ENCODE measurements at places on chromosomes 7 and 10.

DNA sequence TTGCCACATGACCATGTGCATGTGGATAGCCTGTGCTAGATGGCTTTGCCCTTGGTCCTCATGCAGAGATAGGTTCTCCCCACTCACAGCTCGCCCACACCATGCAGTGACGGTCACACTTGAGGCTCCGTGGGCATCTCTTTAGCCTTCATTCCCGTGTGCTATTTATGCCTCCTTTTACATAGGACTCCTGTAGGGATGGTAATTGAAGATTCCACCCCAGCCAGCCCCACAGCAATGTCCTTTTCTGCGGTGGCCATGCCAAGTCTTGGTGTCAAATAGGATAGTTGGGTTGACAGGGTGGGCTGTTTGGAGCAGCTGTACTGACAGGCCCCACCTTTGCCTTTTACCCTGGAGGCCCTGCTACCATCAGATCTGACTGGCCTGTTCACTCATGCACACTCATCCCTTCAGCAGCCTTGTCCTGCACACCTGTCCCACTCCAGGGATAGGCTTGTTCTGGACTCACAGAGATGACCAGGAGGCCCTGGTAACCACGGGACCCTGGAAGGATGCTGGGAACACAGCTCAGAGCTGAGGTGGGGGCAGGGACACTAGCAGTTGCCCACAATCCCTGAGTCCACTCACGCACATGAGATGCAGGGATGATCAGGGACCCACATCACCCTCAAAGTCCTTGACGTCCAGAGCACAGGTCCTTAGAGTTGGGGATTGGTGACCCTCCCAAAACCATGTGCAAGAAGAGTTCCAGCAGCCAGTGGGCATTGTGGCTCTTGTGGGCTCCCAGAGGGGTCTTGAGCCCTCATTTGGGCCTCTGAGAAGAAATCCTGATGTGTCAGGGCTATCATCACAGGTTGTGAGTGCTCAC, 71.2 kb downstream of the ADCY1 start:
- DNase-seq: no peak

DNA sequence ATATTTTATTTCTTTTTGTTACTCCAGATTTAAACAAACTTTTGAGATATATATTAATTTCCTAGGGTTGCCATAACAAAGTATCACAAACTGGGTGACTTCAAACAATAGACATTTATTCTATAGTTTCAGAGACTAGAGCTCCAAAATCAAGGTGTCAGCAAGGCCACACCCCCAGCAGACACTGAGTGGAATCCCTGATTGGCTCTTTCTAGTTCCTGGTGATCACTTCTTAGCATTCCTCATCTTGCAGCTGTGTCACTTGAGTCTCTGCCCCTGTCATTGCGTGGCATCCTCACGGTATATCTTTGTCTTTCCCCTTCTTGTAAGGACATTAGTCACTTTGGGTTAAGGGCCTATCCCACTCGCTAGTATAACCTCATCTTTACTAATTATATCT, 7.6 kb upstream of the SLC26A3 start:
- DNase-seq: no peak

DNA sequence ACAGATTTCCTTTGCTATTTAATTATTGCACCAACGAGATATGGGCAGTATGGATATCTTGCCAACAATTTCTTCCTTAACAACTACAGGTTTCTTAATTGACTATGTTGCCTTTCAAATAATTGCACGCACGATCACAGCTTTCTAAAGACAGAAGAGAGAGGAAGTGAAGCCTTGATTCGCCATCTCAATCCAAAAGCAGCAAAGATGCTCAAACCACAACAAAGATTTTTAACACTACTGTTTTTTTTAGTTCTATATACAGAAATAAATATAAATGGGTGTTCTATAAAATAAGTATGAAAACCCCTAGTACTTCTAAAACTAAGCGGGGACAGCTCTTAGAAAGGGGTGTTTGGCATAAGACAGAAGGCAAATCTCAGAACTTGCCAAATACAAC, 251.3 kb downstream of the SFMBT2 start:
- no peak for DNase-seq

DNA sequence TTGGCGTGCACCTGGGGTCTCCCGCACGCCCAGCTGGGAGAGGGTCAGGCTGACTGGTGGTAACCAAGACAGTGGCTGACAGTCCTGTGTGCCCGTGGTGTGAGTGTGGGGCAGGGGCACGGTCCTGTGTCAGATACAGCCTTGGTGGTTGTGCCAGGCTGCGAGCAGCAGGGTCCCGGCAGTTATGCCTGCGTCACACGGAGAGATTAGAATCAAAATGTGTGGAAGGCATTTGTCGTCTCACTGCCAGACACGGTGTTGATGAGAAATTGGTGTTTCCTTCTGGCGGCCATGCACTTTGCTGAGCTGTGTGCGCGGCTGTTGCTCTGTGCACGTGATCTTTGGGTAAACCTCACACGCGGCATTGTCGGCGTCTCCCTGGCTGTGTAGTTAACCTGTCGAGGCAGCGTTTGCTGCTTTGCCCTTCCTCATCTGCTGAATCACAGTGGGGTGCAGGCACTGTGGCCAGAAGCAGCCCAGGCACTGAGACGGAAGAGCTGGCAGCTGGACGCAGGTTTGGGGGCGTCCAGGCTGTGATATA, 87.7 kb downstream of the NKX6-2 start:
- DNase-seq: no peak

DNA sequence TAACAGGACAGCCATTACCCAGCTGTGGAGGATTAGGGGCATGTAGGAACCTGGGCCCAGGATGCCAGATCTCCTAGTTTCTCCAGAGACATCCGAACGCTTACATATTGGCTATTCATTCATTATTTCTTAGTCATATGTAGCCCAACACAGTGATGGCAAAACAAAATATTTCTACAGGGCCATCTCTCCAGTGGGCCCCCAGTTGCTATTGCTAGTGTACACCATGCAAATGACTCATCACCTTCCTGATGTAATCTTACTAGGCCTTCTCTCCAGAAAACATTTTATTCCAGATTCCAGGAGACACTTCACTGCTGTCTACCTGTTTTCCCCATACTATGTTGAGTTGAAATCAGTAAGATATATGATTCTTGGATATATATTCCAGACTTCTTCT, 201.7 kb downstream of the PLXDC2 start:
- DNase-seq: no peak

- no peak for DNase-seq
Measured at GRCh38 chr10:36048236-36048635, 406.1 kb upstream of the FZD8 start.

GRCh38 chr10:75826846-75827245, 395.4 kb downstream of the LRMDA start:
- DNase-seq: no peak

- no peak for DNase-seq
Measured at GRCh38 chr10:120552262-120552661, 95.2 kb downstream of the PLPP4 start.

- no peak for DNase-seq
Measured at GRCh38 chr10:89215511-89215910, 8.4 kb upstream of the CH25H start.

DNA sequence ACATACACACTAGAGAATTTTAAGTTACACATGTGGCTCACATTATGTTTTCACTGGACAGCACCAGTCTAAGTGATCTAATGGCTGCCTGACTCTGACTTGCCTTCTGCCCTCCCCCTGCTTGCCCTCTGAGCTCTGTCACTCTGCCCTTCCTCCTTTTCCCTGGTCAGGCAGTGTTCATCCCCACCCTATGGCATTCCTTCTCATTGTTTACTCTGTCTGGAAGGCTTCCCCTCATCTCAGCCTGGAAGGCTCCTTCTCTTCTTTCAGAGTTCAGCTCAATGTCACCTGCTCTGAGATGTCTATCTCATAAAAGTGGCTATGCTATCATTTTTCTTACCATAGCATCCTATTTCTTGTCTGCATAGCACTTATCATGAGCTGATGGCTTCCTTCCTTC, 305.7 kb downstream of the BMPER start:
- DNase-seq: no peak

DNA sequence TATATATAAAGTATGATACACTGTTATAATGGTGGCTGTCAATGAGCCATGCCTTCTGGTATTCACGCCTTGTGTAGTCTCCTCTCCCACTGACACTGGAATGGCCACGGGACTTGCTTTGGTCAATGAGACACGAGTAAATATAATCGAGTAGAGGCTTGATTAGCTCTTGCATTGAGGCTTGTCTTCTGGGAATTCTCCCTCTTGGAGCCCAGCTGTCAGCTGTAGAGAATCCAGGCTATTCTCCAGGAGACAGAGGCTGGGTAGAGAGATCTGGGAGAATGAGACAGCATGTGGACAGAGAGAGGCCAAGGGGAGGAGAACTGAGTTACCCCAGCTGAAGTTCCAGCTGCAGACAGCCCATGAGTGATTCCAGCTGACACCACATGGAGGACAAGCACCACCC, 25.2 kb upstream of the PLCE1 start:
- no peak for DNase-seq

DNA sequence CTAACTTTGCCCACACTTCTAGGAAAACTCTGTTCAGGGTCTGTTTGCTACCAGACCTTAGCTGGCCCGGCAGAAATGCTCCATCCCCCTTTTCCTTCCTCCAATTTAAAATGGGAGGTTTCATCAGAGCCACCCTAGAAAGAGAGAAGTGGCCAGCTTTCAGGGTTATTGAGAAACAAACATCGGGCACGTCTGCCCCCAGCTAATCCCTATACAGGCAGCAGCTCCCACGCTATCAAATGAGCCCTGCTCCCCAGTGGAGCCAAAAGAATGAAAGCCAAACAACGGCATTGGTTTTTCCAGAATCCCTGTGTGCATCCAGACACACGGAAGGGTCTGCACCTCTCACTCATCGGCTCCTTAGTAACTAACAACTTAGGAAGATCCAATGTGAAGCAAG, 132.5 kb downstream of the GRID1 start:
- no peak for DNase-seq
